ENCODE measurements at places on chromosomes 6 and 20.

GRCh38 chr20:29419378-29419777 is 1838.1 kb upstream of the DEFB115 start:
- ATAC-seq, result no peak

DNA sequence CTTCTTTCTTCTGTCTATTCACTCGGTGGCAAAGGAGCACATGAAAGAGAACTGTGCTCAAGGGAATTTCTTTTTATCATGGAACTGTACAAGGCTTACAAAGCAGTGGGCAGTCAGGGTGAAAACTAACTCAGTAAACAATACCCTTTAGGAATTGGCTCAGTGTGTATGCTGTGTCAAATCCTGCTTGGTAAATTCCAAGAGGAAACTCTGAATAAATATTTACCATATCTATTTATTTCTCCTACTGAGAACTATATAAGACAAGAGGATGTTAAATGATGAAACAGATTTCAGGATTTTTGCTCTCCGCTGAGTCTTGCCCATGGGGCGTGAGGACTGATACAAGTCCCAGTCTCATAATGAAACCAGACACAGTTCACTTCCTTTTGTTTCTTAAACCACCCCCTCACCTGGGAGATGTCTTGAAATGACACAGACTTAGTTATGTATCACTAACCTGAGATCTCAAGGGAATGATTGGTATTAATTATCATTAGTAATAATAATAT is 188.8 kb downstream of the BACH2 start:
- peak; percentile 57 for ATAC-seq

DNA sequence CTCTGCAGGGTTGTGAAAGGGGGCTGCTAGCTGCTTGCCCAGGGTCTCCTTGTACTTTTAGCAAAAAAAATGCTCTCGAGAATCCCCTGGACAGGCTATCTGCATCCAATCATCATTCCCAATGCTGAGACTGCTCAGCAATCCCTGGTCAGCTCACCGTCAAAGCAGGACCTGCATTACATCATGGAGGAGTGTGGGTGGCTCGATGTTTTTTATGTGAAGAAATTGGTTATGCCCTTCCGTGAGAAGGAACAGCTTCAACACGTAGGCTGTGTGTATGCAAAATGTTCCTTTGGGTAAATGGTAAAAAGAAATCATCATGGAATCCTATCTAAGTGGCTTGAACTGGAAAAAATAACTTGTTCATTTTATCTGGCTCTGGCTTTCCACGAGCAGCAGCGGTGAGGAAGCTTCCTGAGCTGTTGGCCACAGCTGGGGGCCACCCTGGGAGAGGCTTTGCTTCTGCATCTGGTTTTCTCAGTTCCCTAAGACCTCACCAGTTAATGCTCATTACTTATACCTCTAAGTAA is 111.4 kb downstream of the FYN start:
- peak; percentile 10 for ATAC-seq

DNA sequence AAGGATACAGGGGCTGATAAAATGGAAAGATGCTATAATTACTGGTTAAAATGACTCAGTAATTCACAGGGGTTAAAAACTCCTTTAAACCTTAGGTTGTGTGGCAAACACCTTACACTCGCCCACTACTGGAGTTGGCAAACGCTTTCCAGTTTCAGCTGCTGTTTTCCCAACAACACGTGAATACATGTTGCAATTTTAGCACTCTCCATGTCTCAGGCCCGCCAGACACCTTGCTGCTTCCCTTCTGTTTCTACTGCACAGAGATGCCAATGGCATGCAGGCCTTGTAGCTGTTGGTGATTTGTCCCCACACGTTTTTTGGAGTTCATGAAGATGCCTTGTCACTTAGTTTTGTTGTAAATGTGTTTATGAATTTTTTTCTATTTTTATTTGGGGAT is 5.3 kb upstream of the TTPAL start:
- ATAC-seq, result no peak

DNA sequence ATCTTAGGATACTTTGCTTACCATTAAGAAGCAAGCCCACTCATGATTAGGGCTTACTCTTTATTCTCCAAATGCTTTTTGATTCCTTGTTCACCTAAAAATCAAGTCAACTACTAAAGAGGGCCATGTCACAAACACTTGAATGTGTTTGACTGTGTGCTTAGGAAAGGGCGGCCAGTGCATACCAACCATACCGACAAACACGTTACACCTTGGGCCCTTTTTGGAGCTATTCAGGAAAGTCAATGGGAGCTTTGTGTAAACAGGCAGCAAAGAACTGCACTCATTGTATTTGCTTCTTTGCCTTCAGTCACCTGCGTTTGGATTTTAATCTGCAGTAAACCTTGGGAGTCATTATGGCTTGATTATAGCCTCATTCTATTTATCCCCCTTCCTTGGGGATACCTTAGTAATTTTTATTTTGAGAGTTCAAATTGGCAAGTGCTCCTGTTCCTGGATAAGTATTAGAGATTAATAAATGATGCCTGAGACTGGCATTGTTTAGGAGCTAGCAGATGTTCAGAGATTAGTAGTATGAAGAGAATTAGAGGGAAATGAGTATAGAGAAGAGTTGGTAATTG is 102.6 kb upstream of the HDGFL1 start:
- ATAC-seq, result no peak

GRCh38 chr6:77837034-77837784 is 184.4 kb downstream of the MEI4 start:
- ATAC-seq, result no peak
